Stimulated activated CD8-positive, alpha-beta memory T cell treated with anti-CD3 and anti-CD28 coated beads, Interleukin-4, amount 100 ng/mL, for 48 hours (primary cell): ENCODE measurements at places on chromosomes 12 and 14.

GRCh38 chr12:6582196-6582595 lies 14.1 kb upstream of the NOP2 start:
- DNase-seq, result no peak

DNA sequence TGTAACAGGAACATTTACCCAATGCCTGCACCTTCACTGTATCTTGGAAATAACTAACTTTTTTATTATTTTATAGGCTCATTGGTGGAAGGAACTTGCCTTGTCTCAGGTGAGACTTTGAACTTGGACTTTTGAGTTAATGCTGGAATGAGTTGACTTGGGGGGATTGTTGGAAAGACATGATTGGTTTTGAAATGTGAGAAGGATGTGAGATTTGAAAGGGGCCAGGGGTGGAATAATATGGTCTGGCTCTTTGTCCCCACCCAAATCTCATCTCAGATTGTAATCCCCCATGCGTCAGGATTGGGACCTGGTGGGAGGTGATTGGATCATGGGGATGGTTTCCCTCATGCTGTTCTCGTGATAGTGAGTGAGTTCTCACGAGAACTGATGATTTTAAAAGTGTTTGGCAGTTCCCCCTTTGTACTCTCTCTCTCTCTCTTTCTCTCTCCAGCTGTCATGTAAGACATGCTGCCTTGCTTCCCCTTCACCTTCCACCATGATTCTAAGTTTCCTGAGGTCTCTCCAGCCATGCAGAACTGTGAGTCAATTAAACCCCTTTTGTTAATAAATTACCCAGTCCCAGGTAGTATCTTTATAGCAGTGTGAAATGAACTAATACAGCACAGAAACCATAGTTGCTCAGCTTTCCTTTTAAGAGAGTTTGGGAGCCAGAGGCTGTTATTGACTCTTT lies 244.1 kb downstream of the BTG1 start:
- no peak for DNase-seq

DNA sequence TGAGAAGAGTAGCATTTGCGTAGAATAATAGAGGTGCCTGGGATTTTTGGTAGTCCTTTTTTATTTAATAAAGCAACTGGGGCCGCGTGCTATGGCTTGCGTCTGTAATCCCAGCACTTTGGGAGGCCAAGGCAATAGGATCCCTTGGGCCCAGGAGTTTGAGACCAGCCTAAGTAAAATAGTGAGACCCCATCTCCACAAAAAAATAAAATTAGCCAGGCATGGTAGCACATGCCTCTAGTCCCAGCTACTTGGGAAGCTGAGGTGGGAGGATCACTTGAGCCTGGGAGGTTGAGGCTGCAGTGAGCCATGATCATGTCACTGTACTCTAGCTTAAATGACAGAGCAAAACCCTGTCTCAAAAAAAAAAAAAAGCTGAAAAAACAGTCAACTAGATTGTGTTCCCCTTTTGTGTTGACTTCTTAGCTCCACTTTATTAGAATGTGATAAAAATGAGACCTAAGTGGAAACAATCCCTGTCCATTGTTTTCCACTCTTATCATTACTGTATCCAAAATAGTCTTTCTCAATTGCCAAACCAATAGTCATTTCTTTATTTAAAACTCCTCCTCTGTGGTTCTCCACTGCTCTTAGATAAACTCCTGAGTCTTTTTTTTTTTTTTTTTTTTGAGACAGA lies 7.4 kb downstream of the PRKCH start:
- no peak for DNase-seq

- peak; percentile 62 for DNase-seq
These were observed 722 bp downstream of the TMED8 start for GRCh38 chr14:77375973-77376770.

DNA sequence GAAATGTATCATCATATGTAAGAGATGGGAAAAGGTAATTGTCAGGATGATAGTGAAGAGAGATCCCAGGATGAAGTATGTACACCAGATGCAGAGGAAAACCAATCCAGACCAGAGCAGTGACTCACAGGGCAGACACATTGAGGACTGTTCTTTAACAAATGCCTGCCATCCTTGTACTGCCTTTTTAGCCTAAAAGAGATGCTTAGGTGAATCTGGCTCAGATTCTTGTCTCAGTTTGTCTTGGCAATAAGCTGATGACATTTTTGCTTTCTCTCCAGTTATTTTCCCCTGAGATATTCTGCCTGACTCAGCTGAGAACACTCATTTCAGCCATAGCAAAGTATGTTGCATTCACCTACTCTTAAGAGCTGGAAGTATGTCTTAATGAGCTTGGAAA lies 405.3 kb upstream of the USP15 start:
- no peak for DNase-seq

DNA sequence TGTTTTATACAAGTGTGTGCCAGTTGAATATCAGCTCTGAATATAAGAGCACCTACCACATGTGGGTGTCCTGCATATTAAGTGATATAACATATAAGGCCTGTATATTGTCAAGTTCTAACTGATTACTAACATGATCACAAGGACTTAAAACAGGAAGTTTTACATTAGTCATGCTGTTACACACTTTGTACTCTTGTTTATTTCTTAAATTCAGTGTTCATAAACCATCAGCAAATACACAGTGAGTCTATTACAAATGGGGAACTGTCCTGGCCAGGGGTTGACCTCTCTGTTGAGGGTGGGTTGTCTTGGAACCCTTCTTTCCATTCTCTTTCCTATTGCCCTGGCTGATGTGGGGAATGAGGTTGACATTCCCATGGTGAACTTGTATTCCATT lies 19.1 kb downstream of the HELB start:
- DNase-seq, result no peak

DNA sequence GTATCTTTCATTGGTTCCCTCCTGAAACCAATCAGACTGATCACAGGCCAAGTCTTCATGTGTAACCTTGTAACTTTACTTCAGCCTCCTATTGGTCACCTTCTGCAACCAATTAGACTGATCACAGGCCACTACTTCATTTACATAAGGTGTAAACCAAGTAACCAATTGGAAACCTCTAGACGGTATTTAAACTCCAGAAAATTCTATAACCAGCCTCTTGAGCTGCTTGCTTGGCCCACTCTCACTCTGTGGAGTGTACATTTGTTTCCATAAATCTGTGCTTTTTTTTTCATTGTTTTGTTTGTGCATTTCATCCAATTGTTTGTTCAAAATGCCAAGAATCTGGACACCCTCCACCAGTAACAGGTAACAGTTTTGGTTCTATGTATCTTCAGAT lies 47.5 kb downstream of the EIF2S3B start:
- no peak for DNase-seq

- DNase-seq, result no peak
These were observed 44.5 kb downstream of the CORO1C start for GRCh38 chr12:108686780-108687179.

GRCh38 chr12:6899837-6900519 lies 4.6 kb upstream of the LRRC23 start:
- DNase-seq, result no peak
